Mesothelial cell of epicardium (in vitro differentiated cells): ENCODE measurements at places on chromosomes 5 and 9.

GRCh38 chr5:56168066-56168478, 65.1 kb downstream of the ANKRD55 start:
- no peak for DNase-seq

- DNase-seq, result no peak
These were observed 1724.7 kb upstream of the WWC1 start for GRCh38 chr5:166566725-166567124.

DNA sequence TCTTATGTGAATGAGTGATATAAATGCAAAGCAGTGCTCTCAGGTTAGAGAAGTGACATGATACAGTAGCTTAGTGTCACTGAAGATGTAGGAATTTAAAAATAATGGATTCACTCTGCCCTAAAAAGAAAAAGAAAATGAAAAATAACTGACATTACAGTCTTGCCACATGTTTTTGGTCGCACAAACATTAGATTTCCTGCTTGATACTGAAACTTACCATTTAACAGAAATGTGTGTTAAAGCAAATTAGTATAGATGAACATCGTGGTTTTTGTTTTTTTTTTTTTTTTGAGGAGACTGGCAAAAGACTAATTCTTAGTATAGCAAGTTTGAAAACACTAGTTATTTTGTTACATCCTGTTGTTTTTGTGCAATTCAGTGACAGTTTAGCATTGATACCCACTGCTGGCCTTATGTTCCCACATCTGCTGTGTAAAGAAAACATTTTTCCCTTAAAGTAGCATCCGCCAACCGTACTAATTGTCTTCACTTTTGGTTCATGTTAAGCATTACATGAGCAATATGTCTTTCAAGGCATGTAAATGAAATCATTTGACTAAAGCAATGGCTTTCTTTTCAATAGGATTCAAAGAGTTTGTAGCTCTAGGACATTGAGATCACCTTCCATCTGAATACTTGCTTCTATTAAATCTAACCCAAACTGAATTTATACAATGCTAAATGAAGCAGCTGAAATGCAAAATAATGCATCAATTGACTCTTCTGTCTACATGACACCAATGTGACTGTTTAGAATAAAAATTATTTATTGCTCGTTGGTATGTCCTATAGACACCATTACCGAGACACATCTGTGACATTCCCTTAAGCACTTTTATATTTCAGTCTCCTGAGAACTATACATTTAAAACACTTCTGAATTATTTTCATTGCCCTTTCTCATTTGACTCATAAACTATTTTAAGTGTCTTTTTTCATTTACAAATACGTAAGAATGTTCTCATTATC, 859.1 kb downstream of the MAT2B start:
- DNase-seq, result no peak

DNA sequence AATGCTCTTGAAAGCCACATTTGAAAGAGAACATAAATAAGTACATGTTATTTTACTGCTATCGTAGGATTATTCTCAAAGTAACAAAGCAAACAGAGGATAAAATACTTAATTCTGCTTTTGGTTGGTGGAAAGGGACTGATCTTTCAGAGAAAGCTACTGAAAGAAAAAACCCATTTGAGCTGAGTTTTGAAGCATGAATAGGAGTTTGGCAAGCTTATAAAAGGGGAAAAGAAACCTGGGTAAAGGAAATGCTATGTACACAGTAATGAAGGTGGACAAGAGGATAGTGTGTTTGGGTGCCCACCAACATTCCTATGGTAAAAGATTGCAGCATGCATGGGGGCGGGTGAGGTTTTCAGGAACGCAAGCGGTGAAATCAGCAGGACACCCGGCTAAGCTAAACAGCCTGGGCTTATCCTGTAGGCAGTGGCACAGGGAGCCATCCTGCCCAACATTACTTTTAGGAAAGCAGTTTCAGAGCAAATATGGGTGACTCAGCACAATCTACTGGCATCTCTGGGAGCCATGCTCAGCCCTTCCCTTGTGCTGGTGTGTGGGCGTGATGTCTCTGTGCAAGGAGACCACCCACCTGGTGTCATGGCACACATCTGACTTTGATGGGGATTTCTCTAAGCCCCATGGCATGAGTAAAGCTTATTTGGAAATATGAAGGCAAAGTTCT, 673.9 kb upstream of the KLF4 start:
- DNase-seq, result no peak

DNA sequence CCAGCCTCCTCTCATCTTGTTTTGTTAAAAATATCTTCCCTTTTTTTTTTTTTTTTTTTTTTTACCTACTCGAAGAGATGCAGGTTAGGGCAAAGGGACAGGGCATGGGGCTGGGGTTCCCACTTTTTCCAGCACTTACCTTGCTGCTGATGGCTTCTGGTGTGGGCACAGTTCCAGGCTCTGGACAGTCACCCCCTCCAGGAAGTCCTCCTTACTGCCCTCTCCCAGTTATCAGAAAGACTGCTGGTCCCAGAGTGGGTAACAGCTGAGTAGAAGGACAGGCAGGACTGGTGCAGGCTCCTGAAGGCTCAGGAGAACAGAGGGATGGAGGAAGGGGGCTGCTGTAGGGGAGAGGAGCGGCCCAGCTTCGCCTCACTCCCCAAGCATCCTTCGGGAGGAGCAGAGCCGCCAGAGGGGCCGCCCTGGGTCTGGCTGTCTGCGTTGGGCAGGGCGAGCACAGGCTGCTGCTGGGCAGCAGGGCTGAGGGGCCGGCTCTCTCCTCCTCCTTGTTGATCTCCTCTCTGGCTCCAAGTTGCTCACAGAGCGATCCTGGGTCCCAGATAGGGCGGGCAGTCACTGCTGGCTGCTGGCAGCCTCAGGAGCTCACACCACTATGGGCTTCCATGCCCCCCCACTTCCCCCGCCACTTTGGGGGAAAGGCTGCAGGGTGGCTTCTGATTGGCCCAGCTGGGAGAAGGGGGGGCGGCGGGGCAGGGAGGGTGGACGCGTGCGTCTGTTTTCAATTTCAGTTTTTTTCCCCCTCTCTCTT, at the start of gene PDGFRB:
TSS of gene PDGFRB (minus strand) at position 588 of the 769 bp plus-strand sequence. CDS start 18,798 bp downstream, outside the sequence.
- peak; percentile 75 for DNase-seq

DNA sequence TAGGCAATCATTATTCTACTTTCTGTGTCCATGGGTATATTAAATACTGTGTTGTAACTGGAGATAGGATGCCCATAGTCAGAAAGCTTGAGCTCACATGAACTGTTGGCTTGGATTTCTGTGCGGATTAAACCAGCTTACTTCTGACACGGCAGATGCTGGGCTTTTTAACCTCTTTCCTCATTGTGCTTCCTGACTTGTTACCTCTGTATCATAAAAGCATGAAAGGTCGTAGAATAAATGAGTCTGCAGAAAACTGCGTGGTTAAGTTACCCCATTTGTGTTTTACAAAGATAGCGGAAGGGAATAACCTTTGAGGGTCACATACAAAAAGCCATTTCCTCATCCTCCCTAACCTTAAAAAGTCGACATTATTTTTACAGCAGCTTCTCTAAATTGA, 199.5 kb upstream of the DMRT1 start:
- DNase-seq, result no peak

DNA sequence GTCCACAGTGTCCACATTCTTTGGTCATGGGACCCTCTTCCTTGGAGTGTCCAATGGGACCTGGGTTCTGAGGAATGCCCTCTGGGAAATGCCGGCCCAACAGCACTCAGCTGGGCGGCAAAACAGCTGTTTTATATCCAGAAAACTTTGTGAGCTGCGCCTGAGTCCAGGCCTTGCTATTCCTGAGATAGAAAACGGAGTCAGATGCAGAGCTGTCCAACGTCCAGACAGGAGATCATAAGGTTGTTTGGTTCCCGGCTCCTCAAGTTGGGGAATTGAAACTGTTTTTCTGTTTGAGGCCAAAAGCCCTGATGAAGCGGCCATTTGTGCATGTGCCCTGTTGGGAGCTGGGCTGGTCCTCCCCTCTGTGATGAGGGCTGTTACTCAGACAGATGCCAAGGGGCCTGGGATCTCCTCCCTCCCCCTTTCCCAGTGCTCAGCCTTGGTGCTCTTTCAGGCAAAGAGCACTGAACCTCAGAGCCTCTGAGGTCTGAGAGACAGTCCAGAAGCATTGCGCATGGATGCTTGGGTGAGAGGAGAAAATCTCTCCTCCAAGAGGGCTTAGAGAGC, 66.6 kb upstream of the GARNL3 start:
- no peak for DNase-seq

- DNase-seq, result no peak
These were observed 506.9 kb downstream of the TLE1 start for GRCh38 chr9:81182431-81182830.

- no peak for DNase-seq
These were observed 66.8 kb downstream of the TBCA start for GRCh38 chr5:77709340-77709739.

DNA sequence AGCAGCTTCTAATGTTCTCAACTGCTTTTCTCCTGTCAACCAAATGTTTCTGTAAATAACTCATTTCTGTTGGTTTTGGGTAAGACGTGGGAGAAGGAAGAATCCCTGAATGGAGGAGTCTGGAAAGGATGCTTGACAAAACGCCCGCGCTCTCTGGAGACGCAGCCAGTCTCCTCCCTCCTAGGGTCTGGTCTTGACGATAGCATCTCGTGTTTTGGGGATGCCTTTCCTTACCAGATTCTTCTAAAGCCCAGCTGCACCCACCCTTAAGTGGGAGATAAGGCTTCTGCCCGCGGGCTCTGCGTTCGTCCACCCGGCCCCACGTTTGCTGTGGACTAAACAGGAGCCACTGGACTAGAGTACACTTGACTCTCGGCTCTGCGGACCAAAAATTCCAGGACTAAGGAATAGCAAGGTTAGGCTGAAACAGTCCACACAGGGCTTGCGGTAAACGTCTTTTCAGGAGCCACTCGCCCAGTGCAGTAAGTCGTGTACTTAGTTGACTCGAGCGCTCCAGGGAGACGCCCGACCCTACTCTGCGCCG, 491 bp upstream of the CTSL start:
- no peak for DNase-seq

- no peak for DNase-seq
These were observed 69.6 kb upstream of the TMED7 start for GRCh38 chr5:115695310-115695880.

DNA sequence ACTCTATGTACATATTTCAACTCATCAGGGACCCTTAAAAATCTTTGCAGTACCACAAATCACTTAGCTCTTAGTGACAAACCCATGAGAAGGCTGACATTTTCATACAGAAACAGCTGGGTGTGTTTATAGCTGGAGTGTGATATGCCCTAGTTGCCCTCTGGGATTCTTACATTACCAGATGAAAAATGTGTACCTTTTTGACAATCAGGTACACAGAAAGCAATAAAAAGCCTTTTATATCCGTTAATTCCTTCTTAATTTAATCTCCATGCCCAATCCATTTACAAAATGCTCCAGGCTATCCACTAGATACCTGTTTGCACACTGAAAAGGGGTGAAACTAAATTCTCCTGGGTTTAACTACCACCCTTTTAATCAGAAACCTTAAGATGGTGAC, 222.9 kb downstream of the KIAA0825 start:
- DNase-seq, result no peak

DNA sequence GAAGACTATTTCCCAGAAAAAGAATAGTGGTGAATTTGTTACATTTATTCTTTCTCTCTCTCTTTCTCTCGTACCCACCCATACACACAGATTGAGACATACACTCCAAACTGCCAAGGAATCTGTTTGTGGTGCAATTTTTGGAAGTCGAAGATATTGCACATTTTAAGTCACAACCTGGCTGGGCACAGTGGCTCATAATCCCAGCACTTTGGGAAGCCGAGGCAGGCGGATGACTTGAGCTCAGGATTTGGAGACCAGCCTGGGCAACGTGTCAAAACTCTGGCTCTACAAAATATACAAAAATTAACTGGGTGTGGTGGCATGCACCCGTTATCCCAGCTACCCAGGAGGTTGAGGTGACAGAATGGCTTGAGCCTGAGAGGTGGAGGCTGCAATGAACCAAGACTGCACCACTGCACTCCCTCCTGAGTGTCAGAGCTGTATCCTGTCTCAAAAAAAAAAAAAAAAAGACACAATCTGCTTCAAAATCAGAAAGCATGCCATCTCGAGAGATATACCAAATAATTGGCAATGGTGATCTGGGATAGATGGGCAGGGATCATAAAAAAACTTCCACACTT, 19.2 kb upstream of the PLIN2 start:
- DNase-seq, result no peak

DNA sequence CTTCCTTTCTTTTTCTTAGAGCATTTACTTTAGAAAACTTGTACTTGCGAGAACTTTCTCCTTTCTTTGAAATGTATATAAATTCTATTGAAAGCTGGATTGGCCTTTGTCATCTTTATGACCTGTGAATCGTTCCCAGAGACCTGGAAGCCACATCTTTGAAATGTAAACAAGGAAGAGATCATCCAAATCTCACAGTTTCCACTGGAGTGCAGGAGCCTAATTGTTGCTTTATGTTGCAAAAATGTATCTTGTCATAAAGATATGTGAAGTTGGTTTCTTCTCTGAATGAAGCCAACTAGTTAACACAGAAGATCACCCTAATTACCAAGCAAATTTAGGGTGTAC, 1101.8 kb downstream of the TAF11L14 start:
- DNase-seq, result no peak
